ENCODE measurements at places on chromosomes 5 and 9.

GRCh38 chr5:96243203-96243602, 189.8 kb downstream of the PCSK1 start:
- no peak for DNase-seq

GRCh38 chr5:73229271-73229670, 56.3 kb downstream of the TMEM174 start:
- DNase-seq = no peak

GRCh38 chr5:120326651-120327050, 137.4 kb upstream of the PRR16 start:
- DNase-seq = no peak

- no peak for DNase-seq
Observed at GRCh38 chr5:156043351-156043750, 283.6 kb upstream of the SGCD start.

DNA sequence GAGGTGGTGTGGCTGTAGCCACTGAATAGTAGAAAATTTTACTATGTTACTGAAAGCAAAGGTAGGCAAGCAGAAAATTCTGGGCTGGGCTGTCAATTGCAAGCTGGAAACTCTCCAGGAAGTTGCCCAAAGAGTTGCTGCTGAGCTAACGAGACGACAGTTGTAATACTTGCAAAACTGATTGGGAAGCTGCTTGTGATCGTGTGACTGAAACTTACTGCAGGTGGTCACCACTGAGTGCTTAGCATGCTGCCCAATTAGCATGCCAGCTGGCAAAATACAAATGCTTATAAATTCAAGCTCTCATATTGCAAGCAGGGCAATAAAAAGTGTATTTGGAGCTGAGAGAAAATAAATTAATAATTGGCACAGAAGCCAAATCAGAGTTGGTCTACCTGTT, 758.5 kb upstream of the EDIL3 start:
- no peak for DNase-seq

DNA sequence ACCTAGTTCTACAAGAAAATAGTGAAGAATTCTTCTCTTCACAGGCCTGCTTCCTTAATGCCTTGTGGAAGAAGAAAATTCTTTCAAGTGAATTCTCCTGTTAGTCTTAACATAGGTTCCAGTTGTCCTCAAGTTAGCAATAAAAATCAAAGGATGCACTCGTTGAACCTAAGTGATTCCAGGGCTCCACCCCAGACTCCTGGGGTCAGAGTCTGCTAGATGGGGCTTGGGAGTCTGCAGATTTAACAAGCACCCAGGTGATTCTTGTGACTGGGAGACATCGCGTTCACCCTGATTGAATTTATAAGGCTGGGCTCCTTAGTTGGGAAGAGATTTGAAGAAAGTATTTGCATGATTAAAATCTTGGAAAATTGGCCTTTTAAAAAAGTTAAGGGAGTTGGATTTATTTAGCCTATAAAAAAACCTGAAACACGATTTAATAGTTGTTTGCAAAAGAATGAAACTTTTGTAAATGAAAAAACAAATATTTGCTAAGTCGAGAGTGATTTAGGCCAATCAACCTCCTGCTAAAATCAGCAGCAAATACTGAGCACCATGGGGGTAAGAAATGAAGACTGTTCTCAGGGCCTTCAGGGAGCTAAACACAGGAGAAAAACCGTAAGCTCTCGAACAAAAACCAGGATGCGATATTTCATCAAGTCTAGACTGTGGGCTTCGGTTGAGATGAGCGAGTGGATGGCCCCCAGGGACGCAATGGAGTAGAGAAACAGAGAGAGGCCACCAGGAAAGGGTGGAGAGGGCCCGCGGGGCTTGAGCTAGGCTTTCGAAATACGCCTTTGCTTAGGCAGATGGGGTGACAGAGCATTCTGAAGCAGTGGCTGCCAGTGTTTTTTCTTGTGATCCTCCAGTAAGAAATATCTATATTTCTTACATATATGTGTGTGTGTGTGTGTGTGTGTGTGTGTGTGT, 86.9 kb upstream of the TTC23L start:
- DNase-seq = no peak

DNA sequence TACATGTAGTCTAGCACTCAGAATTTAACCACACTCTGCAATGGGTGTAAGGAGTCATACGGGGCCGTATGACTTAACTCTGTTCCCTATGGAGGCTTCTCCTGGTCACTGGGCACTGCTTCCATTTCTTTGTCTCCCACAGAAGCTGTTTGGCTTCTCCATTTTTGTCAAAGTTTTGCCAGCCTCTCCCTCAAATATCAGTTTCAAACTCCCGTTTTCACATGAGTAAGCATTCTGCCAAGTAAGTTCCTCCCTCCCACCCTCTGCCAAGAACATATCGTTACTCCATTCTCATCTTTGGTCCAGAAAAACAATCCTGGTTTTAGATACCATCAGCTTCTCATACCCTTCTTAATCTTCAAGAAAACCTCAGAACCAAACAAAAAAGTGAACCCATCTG, 6.1 kb downstream of the AFAP1L1 start:
- DNase-seq = no peak

GRCh38 chr5:56346741-56347535, 113.8 kb upstream of the ANKRD55 start:
- no peak for DNase-seq

GRCh38 chr9:3032898-3033297, 189.0 kb upstream of the PUM3 start:
- DNase-seq = no peak

DNA sequence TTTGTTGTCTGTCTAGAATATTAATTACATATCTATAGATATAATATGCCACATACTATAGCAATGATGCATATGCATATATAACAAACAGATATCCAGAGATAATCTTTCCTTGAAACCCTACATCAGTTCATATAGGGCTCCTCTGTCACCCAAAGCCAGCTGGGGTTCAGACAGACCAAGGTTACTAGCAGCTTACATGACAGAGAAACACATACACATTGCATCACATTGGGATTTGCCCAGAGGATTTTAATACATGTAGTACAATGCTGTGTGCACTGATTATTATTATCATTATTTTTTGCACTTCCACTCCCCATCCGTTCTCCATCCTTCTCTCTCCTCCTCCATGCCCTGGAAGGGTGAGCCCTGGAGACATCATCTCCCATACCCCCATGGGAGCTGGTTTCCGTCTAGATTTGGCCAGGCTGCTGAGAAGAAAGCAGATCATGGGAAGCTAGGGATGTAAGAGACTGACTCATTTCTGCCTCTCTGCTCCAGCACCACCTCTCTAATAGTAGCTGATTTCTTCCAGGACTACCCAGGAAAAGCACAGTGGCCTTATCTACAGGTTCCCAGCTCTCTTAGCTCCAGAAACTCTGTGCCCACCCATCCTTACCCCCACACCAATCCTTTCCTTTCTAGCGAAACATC, 23.3 kb downstream of the FST start:
- no peak for DNase-seq

DNA sequence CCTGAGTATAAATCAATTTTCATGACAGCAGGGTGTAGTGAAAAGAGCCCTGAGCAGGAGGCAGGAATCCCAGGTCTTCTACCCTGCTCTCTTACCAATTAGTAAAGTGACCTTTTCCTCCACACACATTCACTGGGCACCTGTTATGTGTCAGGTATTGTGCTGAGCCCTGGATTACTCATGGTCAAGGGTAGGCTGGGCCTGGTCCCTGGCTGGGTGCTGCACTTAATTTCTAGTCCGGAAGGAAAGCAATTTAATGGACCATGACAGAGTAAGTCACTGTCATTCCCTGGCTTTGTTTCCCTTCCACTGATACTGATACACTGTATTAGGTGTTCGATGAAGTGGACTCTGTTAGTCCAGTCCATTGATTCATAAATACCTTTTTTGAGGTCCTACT, 29.1 kb upstream of the BRINP1 start:
- no peak for DNase-seq
